Activated CD4-positive, alpha-beta T cell treated with anti-CD3 and anti-CD28 coated beads, Interleukin-2, Interleukin-4, amounts not matched to agents 100 ng/mL and 50 ng/mL, durations not matched to agents 16 hours and 8 hours (primary cell): ENCODE measurements at places on chromosomes 3 and 15.

DNA sequence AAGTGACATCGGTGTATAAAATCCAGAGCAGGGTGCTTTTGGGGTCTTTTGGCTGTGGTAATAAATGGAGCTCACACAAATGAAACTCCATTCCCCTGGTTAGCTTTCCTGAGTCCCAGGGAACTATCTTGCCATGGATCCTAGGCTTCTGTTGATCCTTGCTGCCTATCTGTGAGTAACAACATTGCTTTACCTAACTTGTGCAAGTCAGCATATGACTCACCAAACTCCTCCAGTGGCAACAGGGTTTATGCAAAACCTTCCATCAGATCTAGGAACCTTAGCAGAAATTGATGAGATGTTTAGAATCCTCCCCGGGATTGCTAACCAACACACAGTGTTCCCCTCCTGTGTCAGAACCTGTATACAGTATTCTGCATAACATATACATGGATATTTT lies 105.4 kb downstream of the SCAPER start:
- no peak for DNase-seq

- no peak for DNase-seq
These were observed 94.3 kb upstream of the MB21D2 start for GRCh38 chr3:193011958-193012357.

DNA sequence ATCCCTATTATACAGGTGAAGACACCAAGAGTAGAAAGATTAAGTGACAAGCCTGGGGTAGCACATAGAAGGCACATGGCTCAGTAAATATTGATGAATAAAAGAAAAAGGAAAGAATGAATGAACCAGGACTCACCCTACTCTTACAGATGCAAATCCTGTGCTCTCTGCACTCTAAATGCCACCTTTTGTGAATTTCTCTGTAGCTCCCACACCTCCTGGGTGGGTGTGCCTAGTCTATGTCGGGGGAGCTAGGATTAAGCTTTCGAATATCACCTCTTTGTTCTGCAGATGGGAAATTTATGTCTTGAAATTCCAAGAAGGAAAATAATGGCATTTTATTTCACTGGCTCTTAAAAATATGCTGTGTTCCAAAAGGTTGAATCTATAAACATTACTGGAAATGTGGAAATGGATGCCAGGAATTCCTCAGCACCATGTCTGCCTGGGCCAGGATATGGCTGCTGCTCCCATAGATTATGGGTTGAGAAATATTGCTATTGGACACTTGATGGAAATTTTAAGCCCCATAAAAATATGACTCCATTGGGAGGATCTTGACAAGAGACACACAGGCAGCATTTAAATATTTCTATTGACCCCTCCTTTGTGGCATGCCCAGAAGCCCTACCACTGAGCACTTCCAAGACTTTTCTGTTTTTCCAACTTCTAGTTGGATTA lies 43.3 kb downstream of the CCNB2 start:
- DNase-seq, result no peak

- no peak for DNase-seq
These were observed 39.1 kb downstream of the MEF2A start for GRCh38 chr15:99604865-99605264.

- peak; percentile 27 for DNase-seq
These were observed 16.0 kb downstream of the WDR73 start for GRCh38 chr15:84638103-84638502.
